ENCODE measurements at places on chromosomes 2 and 18.
A peak's percentile ranks its signal among the peaks of the same experiment; 100 is the strongest.

GRCh38 chr2:140359056-140359771, 1579.0 kb upstream of the NXPH2 start:
- DNase-seq = no peak

DNA sequence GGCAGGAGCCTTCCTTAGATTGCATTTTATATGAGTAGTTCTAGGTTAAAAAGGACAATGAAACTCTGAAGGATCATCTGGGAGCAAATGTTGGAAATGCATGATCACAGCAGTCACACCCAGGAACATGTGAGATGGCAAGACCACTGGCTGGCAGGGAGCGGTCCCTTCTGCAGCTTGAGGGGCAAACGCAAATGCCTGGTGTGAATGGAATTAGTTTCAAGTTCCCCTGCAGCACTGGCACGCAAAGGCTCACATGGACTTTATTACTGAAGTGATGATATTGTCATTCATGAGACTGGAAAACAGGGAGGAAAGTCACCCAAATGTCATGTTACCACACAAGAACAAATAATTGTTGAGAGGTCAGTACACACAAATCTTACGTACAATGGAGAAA, 223.3 kb downstream of the FBXO15 start:
- DNase-seq = no peak

DNA sequence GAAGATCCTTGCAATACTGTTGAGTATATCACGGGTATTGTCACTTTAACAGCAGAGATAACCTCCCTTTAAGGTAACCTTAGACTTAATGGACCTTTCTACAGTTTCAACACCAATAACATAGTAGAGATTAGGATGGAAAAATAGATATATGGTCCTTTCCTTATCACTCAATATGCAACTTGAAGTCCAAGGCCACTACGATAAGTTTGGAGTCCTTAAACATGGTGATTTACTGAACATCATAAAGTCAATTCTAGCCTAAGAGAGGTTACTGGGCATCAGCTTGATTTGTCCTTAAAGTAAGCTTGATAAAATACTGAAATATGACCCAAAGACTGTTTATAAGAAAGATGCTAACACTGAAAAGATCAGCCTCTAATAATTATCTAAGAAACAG, 203.2 kb downstream of the STK39 start:
- DNase-seq = no peak

DNA sequence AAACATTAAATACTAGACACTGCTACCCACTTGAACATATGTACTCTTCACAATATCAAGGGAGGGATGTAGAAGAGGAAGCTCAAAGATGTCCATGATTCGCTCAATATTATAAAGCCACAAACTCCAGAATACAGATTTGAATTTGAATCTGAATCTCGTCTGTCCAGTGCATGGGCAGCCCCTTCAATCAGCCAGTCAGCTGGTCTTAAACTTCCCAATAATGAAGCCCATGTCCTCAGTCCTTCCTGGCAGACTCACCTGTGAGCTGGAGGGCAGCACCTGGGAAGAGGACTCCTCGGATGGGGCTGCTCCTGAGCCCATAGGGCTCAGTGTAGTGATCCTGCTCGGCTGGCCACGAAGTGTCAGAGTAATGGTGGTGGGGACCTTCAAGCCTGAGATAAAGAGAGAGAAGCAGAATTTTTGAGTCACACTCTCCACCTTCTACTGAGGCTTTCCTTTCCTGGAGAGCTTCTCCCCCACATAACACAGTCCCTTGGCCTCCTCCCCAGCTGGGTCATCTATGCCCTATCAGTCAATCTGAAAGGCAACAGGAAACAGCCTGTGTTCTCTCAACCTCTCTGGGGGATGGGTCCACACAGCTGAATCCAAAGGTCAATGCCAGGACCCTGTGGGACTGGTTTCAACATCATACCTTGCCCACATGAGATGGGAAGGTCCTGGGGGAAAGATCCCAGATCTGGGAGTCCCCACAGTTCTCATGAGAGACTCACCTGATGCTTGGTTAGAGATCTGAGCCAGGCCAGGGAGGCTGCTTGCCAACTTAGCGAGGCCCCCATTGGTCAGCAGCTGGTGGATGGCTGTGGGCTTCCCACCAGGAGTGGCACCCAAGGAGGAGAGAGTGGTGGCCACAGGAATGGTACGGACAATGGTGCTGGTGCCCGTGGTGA, 36.5 kb downstream of the KANSL3 start:
- no peak for DNase-seq

- DNase-seq = peak; percentile 88
These were observed 23.4 kb upstream of the TANK start for GRCh38 chr2:161136696-161137324.

GRCh38 chr18:57325491-57326166, 26.7 kb upstream of the ST8SIA3 start:
- DNase-seq = no peak

DNA sequence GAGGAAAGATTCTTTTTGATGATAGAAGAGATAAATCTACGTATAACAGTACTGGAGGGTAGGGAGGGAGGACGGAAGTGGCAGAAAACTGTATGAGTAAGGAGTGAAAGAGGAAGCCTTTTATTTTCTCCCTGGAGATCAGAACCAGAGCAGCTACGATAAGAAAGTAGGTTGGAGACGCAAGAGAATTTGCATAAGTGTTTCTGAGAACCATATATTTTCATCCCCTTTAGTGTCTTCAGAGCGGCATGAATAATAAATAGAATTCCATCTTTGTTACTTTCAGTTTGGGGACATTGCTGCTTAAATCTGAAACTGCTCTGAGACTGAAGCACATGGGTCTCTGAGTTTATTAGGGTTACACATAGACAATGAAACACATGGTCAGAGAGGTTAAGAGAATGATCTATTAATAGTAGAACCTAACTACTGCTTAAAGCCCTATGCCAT, 230.2 kb upstream of the TNP1 start:
- no peak for DNase-seq

GRCh38 chr18:74276609-74277008, 15.2 kb downstream of the CYB5A start:
- no peak for DNase-seq

DNA sequence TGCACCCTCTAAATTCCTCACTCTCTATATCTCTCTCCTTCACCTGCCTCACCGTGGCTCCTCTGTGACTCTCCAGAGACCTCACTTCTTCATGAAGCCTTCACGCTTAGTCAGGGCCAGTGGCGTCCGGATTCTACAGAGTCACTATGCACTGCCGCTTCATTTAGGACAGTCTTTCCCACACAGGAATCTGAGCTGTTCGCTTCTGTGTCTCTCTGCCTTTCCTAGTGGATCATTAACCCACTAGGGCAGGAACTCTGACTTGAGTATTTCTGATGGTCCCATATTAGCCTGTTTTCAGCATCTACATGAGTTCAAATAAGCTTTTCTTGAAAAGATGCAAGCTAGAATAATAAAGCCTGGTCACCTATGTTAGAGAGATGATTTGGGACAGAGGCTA, 180.2 kb upstream of the DOK6 start:
- DNase-seq = no peak

DNA sequence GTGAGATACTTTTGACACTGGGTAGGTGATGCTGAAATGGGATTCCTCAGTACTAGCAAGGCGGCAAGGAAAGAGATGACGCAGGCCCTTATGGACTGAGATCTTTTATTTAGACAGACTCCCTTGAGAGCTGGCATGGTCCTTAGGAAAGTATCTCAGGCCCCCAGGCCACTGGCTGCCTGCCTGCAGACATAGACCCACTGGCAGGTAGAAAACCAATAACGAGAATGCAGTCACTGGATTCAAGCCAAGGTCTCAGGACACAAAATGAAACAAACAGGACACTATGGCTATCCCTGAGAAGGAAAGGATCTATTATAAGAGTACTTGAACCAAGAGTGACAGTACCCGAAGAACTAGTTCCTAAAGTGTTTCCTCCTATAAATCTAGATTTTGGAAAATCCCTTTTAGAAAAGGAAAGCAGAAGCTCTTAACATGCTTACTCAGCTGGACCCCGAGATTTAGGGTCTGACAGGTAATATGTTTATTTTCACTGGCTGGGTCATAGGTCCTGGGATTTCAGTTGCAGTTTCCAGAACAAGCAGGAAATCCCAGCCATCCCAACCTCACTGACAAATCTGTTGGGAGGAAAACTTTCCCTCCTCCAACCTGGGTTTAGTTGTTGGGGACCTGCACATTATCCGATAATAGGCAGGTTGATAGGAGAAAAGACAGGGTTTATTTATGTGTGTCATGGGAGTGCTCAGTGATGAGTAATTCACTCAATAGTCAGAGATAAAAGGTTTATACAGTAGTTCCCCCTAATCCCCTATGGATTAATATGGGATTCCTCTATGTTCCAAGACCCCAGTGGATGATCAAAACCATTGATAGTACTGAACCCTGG, 44.5 kb downstream of the COMMD1 start:
- no peak for DNase-seq

DNA sequence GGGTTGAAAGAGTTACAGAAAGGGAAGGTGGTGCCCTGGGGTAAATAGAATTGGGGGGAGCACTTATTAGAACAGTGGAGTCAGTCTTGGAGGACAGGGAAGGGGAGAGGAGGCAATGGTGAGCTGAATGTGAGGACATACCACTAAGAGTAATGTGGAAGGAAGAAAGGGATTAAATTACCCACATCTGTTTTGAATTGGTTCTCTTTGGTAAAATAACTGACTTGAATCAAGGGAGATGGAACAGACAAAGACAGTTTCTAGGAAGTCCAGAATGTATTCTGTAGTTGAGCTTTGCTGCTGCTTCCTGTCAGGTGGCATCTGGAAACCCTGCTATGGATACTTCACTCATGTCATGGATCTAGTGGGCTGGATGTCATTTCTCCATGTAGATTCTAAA, 6.7 kb downstream of the SETBP1 start:
- no peak for DNase-seq

Data from T-helper 2 cell (primary cell).